NCI-H510A treated with DMSO at 0.1 percent for 48 hours (cell line): ENCODE measurements at places on chromosomes 1 and 21.
A peak's percentile ranks its signal among the peaks of the same experiment; 100 is the strongest.

DNA sequence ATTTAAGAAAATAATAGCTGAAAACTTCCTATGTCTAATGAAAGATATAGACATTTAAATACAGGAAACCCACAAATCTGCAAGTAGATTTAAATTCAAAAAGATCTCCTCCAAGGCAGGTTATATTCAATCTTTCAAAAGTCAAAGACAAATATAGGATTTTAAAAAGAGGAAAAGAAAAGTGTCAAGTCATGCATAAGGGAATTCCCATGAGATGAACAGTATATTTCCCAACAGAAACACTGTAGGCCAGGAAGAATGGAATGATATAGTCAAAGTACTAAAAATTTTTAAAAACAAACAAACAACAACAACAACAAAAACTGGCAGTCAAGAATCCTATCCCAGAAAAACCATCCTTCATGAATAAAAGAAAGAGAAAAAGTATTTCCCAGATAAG, 806.5 kb upstream of the BRINP3 start:
- no peak for DNase-seq

GRCh38 chr1:153532769-153533599, 2.8 kb downstream of the S100A6 start:
- peak; percentile 81 for DNase-seq

- no peak for DNase-seq
These were observed 2.3 kb downstream of the TRAF5 start for GRCh38 chr1:211328866-211329475.

DNA sequence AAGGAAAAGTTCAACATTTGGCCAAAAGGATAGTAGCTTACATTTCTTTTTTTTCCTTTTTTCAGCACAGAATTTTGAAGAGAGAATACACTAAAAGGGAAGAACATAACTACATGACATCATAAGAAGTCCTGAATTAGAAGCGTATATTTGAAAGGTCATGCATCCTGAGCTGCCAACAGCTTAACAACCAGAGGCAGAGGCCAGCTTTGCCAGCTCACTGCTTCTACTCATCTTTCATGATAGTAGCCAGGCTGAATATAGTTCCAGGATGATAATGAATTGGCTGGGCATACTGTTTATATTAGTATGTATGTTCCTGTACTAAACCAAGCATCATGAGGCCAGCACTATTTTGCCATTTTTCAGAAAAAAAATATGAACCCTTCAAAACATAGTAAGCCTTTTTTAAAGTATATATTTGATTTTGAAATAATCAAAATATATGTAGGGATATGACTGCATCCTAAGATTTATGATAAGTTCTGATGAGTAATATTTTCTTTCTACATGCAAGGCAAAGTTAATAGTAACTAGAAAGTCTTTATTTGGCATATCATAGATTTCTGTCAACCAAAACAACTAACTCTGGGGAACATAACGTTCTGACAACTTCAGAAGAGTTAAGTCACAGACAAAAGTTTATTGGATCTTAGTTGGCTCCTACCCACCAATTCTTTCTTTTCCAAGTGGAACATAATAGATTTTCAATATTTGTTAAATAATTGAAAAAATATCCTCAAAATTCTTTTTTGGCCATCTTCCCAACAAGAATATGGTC, 123.2 kb downstream of the DPYD start:
- no peak for DNase-seq

- DNase-seq, result no peak
These were observed 70.3 kb downstream of the OMA1 start for GRCh38 chr1:58476179-58476578.

- no peak for DNase-seq
These were observed 4.0 kb upstream of the WNT3A start for GRCh38 chr1:228002792-228003191.
